ENCODE measurements at places on chromosomes 2 and 18. TPM values are rescaled to one million over a fixed set of nuclear protein-coding genes. Genes with fewer than 3 reads are reported as not detected.

- no peak for DNase-seq
Observed at GRCh38 chr18:60339018-60339417, 33.6 kb downstream of the MC4R start.

GRCh38 chr2:119247844-119248271 is 24.2 kb downstream of the STEAP3 start:
- DNase-seq = no peak

GRCh38 chr18:31064130-31064529 is 21.6 kb upstream of the DSC3 start:
- DNase-seq = no peak

- DNase-seq = no peak
Observed at GRCh38 chr2:32342801-32343200, 14.0 kb upstream of the BIRC6 start.

DNA sequence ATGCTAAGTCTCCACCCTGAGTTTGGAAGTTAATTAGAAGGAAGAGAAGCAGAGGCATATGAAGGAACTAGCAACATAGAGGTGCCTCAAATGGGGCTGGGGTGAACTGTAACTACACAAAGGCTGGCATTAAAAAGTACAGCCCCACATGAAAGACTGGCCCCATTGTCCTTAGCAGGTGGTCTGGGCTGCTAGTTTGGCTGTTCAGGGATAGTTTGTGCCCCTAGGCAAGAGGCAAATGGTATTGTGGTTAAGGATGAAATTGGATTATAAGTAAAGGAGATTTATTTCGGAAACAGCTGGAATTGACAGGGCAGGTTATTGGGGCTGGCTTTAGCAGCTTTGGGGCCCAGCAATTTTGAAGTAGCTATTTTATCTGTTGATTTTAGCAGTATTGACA is 365.7 kb upstream of the TNP1 start:
- no peak for DNase-seq

DNA sequence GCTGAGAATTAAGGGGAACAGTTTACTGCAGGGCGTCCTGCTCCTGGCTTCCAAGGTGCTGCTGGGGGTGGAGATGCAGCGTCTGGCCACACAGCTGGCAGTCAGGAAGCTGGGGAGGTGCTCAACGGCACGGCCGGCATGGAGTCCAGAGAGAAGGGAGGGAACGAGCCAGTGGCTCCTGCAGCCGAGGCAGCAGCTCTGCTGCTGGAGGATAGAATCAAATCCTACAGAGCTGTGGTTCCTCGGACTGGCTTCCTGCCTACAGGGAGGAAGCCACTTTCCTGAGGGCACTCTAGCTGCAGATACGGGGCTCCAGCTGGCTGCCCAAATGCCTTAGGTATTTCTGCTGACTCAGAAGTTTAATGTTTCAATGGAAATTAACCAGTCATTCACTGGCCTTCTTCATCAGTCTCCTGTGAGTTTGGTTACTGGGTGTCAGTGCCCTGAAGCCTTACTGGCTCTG is 266.3 kb downstream of the TWIST2 start:
- DNase-seq = no peak

DNA sequence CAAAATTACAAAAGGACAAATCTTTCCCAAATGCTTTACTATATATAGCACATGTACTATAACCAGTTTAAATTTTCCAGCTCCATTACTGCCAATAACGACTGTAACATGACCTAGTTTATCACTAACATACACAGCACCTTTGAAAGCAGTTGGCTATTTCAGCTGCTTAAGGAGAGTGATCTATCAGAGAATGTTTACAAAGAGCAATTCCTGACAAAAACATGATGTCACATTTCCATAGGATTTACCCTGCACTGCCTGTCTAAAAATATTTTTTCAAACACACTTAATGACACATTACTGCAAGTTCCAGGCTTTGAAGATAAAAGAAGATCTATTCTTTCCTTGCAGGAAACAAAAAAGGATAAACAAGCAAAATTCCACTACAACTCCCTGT is 40.6 kb downstream of the ZNF516 start:
- DNase-seq = no peak

DNA sequence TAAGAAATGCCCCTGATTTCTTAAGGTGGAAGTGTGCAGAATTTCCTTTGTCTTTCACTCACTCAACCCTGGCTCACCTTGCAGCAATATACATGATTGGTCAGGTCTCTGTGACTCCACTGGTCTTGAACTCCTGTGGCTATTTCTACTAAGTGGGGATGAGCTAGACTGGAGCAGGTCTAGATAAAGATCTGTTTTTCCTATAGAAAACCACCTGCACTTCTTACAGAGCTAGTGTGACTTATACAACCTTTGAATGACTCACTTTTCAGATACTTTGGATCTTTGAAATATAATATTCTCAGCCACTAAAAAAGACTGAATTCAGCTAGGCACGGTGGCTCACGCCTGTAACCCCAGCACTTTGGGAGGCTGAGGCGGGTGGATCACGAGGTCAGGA is 98.5 kb upstream of the KCTD1 start:
- no peak for DNase-seq

GRCh38 chr2:148590612-148591011 is 53.9 kb upstream of the EPC2 start:
- DNase-seq = no peak

DNA sequence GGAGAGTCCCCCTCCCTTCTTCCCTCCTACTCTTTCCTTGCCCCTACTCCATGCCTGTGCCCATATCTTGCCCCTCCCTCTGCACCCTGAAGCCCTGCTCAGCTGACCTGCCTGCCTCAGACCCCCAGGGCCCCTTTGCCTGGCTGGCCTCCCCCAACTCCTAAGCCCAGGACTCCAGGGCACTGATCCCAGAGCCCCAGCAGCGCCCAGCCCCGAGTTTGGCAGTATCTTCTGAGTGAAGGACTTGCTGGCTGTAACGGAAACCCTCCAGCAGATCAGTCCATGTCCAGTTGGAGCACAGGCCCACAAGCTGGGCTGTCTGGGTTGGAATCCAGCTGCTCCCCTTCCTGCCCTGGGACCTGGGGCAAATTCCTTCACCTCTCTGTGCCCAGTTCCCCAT is 46.0 kb downstream of the MCFD2 start:
- DNase-seq = no peak

- peak; percentile 78 for DNase-seq
Observed at GRCh38 chr2:182868054-182868796, 1.8 kb upstream of the FRZB start.

DNA sequence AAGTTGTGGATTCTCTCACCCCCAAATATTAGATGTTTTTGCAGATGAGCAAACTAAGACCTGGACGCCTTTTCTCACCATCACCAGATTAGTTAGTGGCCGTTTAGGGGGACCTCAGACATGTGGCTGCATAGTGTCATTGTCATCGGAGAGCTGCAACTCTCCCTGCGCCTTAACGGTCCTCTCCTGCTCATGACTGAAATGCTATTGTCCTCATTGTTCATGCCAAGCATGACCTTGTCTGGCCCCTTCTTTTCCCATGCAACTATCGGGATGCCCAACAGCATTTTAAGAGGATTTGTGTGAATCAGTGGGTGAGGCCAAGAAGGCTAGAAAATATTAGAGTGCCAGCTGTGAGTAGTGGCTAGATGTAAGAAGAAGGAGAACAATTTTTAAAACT is 174.2 kb downstream of the SOCS6 start:
- no peak for DNase-seq

GRCh38 chr2:136407952-136408318 is 290.0 kb upstream of the CXCR4 start:
- no peak for DNase-seq

DNA sequence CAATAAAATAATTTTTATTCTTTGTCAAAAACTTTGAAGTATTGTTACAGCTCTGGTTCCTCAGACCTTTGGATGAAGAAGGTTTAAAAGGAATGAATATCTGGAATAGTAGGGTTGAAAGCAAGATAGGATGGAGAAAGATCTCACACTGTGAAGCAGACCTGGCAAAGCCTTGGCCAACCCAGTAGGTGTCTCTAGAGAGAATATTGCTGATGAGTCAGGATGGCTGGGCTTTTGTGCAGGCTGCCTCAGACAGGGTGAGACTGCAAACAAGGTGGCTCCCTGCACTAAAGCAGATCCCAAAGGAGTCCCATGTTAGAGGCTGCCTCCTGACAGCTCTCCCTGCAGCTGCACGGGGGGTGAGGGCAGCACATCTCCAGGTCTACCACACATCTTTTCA is 226.0 kb upstream of the ITGA4 start:
- DNase-seq = no peak

- no peak for DNase-seq
Observed at GRCh38 chr2:21372654-21373053, 248.9 kb downstream of the TDRD15 start.

DNA sequence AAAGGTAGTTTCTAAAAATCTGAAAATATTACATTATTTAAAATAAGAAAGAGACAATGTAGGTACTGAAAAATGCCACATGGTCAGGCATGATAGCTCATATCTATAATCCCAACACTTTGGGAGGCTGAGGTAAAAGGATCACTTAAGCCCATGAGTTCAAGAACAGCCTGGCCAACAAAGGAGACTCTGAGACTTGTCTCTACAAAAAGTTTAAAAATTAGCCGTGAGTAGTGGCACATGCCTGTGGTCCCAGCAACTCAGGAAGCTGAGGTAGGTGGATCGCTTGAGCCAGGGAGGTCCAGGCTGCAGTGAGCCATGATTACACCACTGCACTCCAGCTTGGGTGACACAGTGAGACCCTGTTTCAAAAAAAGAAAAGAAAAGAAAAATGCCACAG is 21.8 kb downstream of the ATAD2B start:
- DNase-seq = no peak

DNA sequence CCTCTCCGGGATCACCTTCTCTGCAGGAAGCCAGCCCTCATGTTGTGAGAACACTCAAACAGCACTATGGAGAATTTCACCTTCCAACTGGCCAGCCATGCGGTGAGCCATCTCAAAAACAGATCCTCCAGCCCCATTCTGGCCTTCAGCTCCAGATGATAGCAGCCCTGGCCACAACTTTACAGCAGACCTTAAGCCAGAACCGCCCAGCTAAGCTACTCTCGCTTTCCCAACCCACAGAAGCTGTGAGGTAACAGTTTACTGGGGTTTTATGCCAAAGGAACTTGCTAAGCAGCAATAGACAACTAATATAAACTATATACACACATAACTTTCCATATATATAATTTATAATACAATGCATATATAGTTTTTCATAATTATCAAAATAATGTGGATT is 11.6 kb upstream of the PTPN4 start:
- DNase-seq = no peak

DNA sequence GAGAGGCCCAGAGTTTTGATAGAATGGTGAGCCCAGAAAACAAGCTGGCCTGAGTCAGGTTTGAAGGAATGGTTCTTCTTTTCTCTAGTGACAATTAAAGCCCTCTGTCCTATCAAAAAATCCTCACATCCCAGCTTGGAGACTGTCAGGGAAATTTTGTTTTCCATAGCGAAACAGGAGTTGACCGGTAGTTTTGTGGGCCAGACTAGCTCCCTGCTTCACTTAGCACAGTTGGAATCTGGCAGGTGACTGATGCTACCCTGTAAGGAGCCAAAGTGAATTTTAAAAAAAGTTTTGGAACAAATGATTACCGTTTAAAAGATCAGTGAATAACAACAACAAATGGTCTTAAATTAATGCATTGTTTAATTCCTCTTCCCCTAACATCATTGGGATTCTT is 6.7 kb downstream of the NAB1 start:
- no peak for DNase-seq

DNA sequence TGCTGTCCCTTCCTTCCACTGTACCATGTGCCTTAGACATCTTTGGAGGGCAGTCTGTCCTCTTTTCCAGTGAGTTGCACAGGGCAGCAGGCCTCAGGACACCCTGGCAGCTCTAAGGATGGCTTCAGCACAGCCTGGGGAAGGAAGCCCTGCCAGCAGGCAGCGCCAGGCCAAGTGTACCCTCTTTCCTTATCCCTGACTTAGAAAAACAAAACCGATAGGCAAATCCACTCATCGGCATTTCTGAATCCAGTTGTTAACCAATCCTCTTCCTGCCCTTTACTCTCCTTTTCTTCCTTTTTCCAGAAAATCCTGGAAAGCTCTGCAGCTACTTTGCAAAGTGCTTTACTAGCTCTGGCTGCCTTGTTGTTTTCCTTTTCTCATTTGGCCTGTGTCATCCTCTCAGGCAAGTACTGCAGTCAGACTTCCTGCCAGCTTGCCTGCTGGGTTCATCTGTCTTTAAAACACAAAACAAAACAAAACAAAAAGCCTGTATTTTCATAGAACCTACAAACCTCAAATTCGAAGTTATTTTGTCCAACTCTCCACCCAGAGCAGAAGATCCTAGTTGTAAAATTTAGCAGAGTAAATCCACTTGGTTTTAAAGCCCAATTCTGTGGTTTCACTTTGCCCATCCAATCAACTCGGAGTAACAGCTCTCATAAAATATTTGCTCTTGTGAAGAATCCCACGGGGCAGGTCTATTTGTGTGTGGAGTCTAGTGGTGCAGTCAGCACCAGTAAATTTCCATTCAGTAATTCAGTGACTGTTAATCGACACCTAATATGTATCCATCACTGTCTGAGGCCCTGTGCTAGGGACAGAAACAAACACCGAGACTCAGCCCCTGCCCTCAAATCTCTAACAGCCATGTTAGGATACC is 45.2 kb downstream of the PCBP1 start:
- DNase-seq = peak; percentile 46

DNA sequence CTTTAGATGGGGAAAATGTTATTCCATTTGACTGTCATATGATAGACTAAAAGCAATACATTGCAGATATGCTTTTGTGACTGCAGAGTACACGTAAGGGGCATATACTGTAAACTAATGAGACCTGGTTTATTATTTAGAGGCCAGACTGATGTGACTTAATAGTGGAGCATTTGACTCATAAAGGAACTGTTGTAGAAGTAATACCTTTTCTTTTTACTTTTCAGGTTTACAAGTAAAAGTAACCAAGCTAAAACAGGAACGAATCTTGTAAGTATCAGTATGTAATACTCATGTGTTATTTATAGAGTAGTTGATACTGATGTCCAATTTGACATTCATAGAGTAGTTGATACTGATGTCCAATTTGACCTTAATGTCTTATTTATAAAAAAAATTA is 13.1 kb downstream of the RBBP8 start:
- DNase-seq = no peak

GRCh38 chr2:11701751-11702301 is 31.8 kb upstream of the NTSR2 start:
- peak; percentile 79 for DNase-seq

DNA sequence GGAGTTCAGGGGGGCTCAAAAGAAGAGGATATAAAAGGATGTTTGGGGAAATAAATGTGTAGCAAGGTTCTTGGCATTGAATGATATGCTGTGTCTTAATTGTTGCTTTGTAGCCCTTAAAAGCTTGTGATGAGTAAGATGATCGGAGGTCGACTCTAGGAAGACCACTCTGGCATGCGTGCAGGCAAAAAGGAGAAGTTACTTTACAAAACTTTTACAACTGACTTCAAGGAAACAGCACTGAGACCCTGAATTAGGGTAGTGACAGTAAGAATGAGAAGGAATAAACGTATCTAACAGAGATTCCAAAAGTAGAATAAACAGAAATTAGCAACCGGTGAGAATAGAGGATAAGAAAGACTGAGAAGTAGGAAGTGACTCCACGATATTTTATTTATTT is 228.7 kb upstream of the TANK start:
- DNase-seq = no peak

The FIGN gene
- polyA plus RNA-seq = 3.6 TPM

The NFATC1 gene
- 5.5 TPM for polyA plus RNA-seq

The KIAA2012 gene
- 0.42 TPM for polyA plus RNA-seq

The FEV gene
- 5.9 TPM for polyA plus RNA-seq

The SERPINB12 gene
- not detected for polyA plus RNA-seq

The EML4 gene
- 10.7 TPM for polyA plus RNA-seq

The CD8B gene
- polyA plus RNA-seq = 2.2 TPM

The CFAP210 gene
- polyA plus RNA-seq = 0.24 TPM

The SLC23A3 gene
- not detected for polyA plus RNA-seq

The STK17B gene
- 1.5 TPM for polyA plus RNA-seq

The SNORC gene
- polyA plus RNA-seq = 16.9 TPM

The INHBB gene
- polyA plus RNA-seq = 13.9 TPM

The EPAS1 gene
- polyA plus RNA-seq = 80.4 TPM

The EEF1B2 gene
- polyA plus RNA-seq = 333 TPM

The SIGLEC15 gene
- polyA plus RNA-seq = 6.3 TPM

All from brain (organoid and tissue), 16 donors.